ENCODE measurements at places on chromosomes 7 and 10. TPM values are rescaled to one million over a fixed set of nuclear protein-coding genes. Genes with fewer than 3 reads are reported as not detected.
A peak's percentile ranks its signal among the peaks of the same experiment; 100 is the strongest.

TMEM178B gene
- total RNA-seq, result 3.0 TPM

GRCh38 chr10:34397324-34397723 lies 417.8 kb downstream of the PARD3 start:
- no peaks in the 10 kb centered on the region for H3K36me3 ChIP-seq
- no peak for DNase-seq
- H3K27me3 ChIP-seq, result no peaks in the 10 kb centered on the region
- H3K4me3 ChIP-seq, result no peak overlapping the region

- peak; percentile 37 for DNase-seq
- no peak overlapping the region for H3K4me3 ChIP-seq
- no peaks in the 10 kb centered on the region for H3K36me3 ChIP-seq
- H3K4me1 ChIP-seq, result no peaks in the 10 kb centered on the region
- no peaks in the 10 kb centered on the region for H3K27me3 ChIP-seq
Observed at GRCh38 chr10:28432210-28432676, 100.7 kb upstream of the WAC start.

GPR15LG gene
- not detected for total RNA-seq

DNA sequence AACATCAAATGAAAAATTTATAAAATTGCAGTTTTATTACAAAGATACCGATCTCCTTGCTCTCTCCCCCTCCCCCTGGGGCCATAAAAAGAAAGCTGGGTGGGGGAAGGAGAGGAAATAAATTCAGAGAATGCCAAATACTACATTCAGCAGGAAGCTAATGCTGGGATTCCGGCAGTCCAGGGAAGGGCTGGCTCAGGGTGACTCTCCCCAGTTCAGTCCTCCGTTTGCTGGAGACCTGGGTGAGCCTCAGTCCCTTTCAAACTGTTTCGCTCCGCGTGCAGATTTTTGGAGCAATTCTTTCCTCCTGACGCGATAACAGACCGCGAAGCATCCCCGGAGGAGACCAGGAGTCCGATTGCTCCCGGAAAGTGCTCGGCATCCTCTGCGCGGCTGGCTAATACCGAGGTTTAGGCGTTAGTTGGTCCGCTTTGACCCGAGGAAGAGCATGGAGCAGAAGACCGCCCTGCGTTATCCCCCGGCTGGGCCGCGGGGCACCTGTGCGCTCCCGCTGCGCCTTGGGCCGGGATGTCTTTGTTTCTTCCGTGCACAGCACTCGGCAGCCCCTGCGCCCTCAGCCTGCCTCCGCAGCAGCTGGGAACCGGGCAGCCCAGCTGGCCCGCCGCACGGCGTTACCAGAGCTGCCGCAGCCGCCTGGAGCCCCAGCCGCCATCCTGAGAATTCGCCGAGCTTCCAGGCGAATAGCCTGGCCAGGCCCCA lies 3.9 kb upstream of the HOXA2 start:
- no peaks in the 10 kb centered on the region for H3K4me1 ChIP-seq
- H3K4me3 ChIP-seq, result no peak overlapping the region
- no peak overlapping the region for H3K27ac ChIP-seq
- DNase-seq, result no peak

GRCh38 chr10:126243971-126244370 lies 144.3 kb downstream of the ADAM12 start:
- no peaks in the 10 kb centered on the region for H3K27me3 ChIP-seq
- H3K36me3 ChIP-seq, result no peaks in the 10 kb centered on the region
- no peaks in the 10 kb centered on the region for H3K4me1 ChIP-seq
- H3K27ac ChIP-seq, result no peak overlapping the region
- H3K4me3 ChIP-seq, result no peak overlapping the region

DNA sequence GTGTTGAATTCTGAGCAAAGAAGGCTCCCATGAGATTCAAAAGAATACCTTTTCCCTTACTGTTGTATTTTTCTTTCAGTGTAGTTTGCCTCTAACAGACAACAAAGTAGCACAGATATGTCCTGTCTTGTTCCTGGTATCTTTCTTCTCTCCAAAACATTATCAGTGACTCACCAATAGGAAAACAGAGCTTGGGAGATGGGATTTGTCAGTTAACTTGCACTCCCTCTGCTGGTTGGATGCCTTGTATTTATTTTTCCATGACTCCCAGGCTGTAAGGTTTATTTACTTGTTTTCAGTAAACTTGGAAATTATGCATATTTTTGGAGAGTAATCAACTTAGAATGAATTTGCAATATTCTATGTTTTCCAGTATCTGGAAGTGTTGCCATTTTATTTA lies 129.7 kb downstream of the SAMD9 start:
- H3K27ac ChIP-seq, result no peak overlapping the region
- no peak overlapping the region for H3K4me3 ChIP-seq
- DNase-seq, result no peak
- no peaks in the 10 kb centered on the region for H3K36me3 ChIP-seq
- H3K27me3 ChIP-seq, result no peaks in the 10 kb centered on the region

DNA sequence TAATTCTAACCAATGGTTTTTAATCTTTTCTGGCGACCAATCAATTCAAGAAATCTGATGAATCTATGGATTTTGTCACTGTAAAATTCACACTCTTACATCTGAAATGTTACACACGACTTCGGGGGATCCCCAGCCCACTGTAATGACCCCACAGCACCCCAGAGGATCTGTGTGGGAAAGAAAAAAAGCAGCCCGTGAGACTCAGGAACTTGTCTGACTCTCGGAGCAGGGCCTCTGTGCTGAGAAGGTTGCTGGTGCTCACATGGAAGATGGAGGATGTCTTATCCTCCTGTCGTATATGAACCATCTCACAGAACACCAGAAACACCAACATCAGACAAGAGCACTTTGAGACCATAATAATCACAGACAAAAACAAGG lies 228.4 kb upstream of the INHBA start:
- H3K27ac ChIP-seq, result no peak overlapping the region
- no peaks in the 10 kb centered on the region for H3K4me1 ChIP-seq
- H3K4me3 ChIP-seq, result no peak overlapping the region
- no peaks in the 10 kb centered on the region for H3K27me3 ChIP-seq
- DNase-seq, result no peak

All from naive thymus-derived CD4-positive, alpha-beta T cell (primary cell).